Stimulated activated effector memory CD8-positive, alpha-beta T cell treated with anti-CD3 and anti-CD28 coated beads, Interleukin-12 subunit alpha, Interleukin-12 subunit beta, amount 100 ng/mL, for 72 hours (primary cell): ENCODE measurements at places on chromosomes 16 and 17.
A peak's percentile ranks its signal among the peaks of the same experiment; 100 is the strongest.

GRCh38 chr17:30586818-30587595, 109.8 kb downstream of the GOSR1 start:
- DNase-seq, result no peak

DNA sequence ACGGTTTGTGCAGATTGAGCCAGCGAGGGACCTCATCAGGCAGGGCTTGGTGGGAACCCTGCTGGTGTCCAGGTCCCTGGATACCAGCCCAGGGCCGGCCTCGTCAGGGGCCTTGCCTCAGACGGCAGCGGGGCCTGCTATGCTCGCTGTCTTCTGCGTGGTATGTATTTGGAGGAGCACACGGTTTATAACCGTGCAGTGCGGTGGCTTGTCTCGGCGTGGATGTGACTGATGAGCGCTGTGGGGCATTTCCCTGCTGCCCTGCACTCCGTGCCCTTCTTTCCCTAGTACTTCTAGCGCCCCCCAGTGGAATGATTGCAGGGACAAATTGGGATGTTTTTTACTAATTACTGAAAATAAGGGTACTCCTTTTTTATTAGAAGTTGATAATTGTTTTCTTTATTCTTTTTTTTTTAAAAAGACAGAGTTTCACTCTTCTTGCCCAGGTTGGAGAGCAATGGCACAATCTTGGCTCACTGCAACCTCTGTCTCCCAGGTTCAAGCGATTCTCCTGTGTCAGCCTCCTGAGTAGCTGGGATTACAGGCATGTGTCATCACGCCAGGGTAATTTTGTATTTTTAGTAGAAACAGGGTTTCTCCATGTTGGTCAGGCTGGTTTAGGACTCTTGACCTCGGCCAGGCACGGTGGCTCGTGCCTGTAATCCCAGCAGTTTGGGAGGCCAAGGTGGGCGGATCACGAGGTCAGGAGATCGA, 15.3 kb downstream of the TBCD start:
- DNase-seq, result no peak

GRCh38 chr17:81519284-81520020, 6.9 kb upstream of the ACTG1 start:
- DNase-seq, result peak; percentile 70

- peak; percentile 24 for DNase-seq
These were observed 17.6 kb upstream of the SSTR5 start for GRCh38 chr16:1054660-1055556.

- no peak for DNase-seq
These were observed 13.2 kb downstream of the HIC1 start for GRCh38 chr17:2068031-2068518.

DNA sequence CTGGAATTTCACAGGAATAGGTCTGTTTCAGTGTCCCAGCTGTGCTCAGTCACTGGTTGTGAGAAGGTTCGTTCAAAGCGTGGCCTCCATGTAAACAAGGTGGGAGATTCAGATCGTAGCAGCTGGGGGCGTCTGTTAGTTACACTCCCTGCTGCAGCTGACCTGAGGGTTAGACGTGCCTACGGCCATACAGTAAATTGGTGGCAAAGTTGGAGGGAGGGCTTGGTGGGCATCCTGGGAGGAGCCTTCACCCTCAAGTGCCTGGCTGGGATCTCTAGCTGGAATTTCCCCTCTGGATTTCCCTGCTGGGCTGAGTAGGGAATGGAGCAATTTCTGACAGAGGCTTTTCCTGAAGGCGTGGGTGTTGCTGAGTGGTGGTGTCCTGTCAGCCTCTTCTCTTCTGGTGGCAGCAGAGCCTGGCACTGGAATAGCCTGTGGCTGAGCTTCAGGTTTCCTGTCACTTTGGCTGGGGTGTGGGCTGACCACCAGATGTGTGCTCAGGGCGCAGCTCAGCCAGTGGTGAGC, 6.4 kb downstream of the FCSK start:
- DNase-seq, result no peak

DNA sequence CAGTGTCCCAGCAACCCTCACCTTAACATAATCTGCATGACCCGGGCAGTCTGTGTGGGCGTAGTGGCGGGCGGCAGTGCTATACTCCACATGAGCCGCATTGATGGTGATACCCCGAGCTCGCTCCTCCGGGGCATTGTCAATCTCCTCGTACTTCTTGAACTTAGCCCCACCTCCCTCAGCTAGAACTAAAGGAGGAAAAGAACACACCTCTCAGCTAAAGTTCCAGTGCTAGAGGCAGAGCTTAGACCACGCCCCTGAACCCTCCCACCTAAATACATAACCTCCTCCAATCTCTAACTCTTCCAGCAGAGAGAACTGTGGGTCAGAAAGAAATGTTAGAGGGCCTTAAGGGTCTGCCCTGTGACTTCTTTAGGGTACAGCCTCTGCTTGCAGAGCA, 855 bp downstream of the TUFM start:
- DNase-seq, result no peak

DNA sequence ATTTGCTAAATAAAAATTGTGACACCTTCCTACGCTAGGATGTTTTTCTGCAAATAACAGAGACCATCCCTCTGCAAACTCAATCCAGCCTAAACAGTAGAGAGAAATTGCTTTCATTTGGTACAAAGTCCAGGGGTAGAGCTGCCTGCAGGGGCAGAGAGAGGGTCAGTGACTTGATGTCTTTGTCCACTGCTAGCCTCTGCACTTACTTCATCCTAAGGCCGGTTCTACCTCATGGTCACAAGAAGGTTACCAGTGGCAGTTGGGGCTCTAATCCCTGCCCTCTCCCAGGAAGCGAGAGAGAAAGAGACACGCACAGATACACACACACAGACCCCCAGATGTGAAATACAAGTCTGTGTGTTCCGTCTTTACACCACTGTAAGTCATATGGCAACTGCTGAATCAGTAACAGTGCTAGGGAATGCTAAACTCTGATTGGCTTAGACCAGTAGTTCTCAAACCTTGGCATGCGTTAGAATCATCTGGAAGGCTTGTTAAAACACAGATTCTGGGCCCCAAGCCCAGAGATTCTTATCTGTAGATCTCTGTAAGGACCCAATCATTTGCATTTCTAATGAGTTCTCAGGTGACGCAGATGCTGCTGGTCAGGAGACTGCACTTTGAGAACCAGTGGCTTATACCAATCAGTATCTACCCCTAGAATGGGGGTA, 13.1 kb upstream of the LPCAT2 start:
- no peak for DNase-seq

GRCh38 chr17:44942456-44942855, 5.1 kb downstream of the KIF18B start:
- no peak for DNase-seq

DNA sequence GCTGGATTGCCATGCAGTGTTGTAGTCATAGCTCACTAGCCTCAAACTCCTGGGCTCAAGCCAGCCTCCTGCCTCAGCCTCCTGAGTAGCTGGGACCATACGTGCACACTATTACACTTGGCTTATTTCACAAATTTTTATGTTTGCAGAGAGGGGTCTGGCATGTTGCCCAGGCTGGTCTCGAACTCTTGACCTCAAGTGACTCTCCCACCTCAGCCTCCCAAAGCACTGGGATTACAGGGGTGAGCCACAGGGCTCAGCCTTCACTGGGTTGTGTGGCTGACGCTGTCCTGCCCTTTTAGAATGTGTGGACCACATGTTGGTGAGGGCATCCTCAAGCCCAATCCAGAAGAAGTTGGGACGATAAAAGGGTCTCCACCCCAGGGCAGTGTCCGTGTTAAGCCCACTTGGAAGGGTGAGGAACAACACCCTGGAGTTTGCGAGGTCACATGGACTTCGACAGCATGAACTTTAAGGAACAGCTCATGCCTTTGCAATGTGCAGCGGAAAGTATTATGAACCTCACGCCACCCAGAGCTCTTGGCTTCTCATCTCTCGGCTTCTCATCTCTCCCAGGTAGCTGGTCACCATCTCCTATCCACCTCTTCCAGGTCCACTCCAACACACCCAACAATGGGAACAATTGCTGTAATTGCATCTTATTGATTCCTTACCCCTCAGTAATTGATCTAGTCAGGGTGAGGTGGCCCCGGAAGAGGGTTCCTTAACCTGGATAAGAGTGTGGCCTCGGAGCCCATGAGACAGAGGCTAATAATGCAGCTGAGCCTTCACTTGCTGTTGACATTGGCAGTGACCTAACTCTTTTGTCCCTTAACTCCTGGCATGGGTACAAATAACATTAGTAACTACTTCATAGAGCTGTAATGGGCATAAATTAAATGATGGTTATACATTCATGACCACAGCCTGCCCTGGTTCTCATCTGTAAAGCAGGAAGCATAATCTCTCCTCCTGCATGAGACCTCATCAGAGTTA, 6.7 kb downstream of the FOXL1 start:
- DNase-seq, result no peak
